Retina (tissue), 1 donor: ENCODE measurements at places on chromosomes 6 and 20.

DNA sequence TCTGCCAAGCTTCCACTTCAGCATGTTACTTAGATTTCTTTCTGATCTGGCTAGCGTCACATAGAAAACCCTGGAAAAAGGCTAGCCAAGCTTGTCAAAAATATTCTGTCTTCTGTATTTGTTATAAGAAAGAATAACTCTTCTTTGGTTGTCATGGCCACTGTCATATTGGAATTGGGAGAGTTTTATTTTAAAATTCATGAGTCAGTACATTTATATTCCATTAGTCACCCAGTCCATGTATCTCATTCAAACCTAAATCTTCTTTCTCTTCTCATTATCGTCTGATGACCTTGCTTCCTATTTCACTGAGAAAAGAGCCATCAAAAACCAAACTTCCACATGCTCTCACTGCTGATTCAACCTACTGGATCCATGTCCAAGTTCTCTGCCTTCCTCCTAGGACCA is 65.7 kb downstream of the EPM2A start:
- no peak for DNase-seq

DNA sequence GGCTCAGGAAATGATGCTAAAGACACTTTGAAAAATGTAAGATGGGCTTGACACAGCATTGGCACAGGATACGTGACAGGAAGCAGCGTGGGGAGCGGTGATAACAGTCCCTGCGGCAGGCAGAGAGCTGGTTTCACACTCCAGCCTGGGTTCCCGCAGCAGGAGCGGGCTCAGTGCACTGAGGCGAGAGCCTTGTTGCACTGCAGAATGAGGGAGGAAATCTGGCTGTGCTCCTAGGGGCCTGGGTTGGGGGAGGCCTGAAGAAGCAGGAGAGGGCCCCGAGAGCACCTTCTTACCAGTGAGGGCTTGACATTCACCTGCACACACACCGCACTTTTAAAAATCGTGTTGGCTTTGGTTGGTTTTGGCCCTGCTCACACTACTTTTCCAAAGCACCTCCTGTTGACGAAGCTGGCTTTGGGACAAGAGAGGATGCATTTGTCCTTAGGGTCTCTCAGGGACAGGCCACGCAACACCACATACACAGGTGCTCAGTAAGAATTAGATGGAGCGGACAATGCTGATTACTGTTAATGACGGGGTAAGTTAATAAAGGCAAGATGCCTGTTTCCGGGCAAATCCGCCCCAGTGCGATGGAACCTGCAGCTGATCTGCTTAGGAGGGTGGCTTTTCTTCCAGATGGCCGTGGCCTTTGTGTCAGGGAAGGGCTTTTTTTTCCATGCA is 49.4 kb upstream of the ARMC2 start:
- DNase-seq, result peak; percentile 55

DNA sequence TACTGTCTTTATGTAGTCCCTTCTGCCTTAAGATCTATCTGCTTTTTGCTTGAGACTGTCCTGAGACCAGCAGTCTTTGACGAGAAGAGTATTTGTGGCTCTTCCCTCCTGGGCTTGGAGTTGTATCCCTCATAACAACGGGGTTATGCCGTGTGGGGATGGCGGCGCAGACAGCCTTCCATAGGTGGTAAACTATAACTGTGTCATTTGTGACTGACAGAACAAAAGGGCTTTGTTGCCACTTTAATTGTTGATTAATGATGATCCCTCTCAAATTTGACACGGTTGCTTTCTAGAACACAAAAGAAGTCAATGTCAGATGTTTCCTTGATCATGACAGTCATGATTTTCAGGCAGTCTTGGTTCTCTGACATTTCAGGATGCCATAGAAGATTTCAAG is 196.6 kb downstream of the JARID2 start:
- peak; percentile 58 for DNase-seq

- DNase-seq, result no peak
These were observed 36.7 kb upstream of the AKIRIN2 start for GRCh38 chr6:87738744-87739143.

- peak; percentile 23 for DNase-seq
These were observed 12.0 kb upstream of the ABRACL start for GRCh38 chr6:139016337-139017213.
